Activated naive CD4-positive, alpha-beta T cell treated with anti-CD3 and anti-CD28 coated beads for 36 hours (primary cell): ENCODE measurements at places on chromosomes 2 and 18.

DNA sequence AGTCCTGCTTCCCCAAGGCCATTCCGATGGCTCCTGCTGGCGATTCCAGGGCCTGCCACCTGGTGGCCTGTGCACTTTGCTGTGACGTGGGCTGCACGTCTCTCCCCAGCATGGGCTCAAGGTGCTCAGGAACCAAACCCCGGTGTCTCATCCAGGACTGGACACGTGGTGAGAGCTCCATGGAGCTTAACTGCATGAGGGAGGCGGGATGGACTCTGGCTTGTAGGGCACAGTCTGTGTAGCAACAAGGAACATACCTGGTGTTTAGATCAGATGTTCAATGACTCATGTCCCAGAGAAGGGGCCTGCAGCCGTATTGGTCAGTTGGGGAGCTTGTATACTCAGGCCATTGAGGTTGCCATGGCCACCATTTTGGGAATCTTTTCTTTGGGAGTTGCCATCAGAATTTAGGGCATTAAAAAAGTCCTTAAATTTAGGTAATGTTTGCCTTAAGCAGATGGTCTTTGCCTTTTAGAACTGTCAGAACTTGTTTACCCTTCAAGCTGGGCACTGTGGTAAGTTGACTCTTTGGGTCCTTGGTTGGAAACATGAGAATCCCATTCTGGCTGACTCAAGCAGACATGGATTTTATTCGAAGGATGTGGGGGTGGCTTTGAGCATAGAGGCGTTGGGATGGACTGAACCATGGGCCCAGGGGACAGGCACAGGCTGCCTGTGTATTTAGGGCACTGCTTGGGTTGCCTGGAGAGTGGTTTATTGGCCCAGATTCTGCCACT is 21.0 kb downstream of the AGAP1 start:
- DNase-seq, result no peak

DNA sequence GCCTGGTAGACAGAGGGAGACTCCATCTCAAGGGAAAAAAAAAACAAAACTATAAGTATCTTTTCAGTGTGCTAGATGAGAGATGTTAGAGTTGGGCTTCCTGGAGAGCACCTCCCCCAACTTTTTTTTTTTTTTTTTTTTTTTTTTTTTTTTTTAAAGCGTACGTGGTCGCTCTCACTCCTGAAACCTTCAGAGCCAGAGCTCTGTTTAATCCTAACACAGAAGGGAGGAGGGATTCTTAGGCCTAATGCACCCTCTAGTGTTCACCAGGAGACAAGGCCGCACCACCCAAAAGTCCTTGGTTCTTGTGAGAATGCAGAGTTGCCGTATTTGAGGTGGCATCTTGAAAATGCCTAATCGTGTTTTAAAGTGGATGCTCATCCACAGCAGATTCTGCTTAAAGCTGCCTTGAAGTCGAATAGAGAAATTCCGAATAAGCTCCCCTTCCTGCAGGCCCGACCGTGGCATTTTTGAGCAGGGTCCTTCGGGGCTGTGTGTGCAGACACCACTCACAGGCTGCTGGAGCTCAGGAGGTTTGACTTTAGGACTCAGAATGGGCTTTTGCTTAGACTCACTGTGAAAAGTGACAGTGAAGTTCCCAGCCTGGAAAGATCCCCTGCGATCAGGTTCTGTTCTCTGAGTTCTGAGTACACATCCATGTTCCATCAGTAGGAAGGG is 252.6 kb downstream of the AGAP1 start:
- DNase-seq, result peak; percentile 75

DNA sequence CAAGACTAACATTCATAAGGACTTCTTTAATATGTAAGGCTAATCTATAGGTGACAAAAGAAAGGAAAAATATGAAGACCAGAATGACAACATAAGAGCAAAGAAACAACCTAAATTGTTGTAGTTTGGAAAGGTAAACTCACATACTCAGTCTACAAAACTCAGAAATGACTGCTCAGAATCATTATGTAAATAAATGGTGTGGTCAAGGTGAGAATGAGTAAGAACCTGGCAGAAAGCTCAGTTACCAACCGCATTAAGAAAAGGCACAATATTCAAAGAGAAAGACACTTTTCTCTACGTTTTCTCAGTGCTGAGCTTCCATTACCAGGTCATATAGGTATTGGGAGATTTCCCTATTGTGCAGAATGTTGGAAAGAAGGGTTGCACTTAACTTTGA is 15.8 kb downstream of the ATF2 start:
- no peak for DNase-seq

DNA sequence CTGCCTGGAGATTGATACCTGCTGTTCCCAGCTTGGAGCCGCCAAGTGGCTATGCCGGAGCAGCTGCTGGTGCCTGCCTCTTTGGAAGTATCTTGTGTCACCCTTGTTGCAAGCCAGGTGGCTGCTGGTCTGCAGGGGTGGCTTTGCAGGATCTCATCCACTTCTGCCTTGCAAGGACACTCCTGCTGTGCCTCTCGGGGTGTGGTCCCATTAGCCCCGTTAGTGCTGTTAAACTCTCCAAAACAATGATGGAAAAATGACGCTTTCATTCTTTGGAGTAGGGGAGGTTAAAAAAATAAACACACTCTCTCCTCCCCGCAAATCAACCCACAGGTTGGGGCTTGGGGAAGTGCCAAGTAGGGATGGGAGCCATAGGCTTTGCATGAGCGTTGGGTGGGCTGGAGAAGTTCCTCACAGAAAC is 352.8 kb downstream of the RNF144A start:
- DNase-seq, result no peak

DNA sequence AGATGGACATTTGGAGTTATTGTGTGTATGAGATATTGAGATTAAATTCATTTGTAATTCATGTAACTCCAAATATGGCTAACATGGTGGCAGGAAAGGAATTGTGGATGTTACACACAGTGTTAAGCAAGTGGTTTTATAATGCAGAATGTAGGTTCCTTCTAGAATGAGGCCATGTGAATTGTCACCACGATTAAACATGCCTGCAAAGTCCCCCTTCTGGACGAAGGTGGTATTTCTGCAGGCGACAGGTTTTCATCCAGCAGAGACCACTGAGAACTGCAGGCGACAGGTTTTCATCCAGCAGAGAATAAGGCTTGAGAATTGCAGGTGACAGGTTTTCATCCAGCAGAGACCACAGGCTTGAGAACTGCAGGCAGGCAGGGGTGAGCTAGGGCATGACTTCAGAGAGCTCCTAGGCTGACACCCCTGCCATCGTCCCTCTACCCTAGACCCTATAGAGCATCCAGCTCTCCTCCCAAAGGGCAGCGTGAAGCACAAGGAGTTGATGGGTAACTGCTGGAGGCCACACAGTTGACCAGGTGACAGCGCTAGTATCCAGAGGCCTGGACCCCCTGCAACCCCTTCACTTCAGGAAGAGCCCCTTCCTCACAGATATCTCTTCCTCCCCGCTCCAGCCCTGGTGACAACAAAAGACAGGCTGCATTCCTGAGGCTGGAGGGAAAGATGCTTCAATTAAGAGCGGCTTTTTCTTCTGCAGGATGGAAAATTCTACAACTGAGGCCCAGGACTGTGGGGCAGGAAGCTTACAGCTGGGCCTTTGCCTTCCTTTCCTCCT is 175.8 kb downstream of the LOXHD1 start:
- peak; percentile 68 for DNase-seq

- no peak for DNase-seq
These were observed 407.1 kb downstream of the CDH19 start for GRCh38 chr18:66196805-66197204.

DNA sequence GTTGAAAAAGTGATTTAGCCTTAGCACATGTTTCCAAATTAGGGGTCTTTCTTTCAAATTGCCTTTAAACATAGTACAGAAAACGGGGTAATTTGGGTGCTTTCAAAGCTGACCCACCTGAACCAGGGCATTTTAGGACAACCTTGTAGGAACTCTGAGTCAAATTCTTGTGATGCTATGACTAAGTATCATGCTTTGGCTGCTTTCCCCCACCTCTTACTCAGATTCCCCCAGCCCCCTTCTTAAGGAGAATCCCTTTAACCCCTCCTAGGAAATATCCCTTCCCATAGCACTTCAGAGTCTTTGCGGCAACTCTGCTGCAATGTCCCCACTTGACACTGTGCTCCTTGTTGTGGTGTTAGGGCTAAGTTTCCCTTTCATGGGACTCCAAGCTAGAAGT is 18.6 kb upstream of the KLF7 start:
- DNase-seq, result no peak

GRCh38 chr2:102707796-102708695 is 53.8 kb upstream of the TMEM182 start:
- no peak for DNase-seq

GRCh38 chr2:219560037-219560892 is 11.1 kb downstream of the OBSL1 start:
- DNase-seq, result no peak

GRCh38 chr2:121887513-121888188 is 132.2 kb downstream of the TSN start:
- DNase-seq, result no peak

DNA sequence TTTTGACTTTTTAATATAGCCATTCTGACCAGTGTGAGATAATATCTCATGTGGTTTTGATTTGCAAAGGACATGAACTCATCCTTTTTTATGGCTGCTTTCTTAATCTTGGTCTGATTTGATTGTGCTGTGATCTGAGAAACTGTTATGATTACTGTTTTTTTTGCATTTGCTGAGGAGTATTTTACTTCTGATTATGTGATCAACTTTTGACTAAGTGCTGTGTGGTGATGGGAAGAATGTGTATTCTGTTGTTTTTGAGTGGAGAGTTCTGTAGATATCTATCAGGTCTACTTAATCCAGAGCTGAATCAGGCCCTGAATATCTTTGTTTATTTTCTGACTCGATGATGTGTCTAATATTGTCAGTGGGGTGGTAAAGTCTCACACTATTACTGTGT is 16.8 kb downstream of the SP140L start:
- DNase-seq, result no peak

DNA sequence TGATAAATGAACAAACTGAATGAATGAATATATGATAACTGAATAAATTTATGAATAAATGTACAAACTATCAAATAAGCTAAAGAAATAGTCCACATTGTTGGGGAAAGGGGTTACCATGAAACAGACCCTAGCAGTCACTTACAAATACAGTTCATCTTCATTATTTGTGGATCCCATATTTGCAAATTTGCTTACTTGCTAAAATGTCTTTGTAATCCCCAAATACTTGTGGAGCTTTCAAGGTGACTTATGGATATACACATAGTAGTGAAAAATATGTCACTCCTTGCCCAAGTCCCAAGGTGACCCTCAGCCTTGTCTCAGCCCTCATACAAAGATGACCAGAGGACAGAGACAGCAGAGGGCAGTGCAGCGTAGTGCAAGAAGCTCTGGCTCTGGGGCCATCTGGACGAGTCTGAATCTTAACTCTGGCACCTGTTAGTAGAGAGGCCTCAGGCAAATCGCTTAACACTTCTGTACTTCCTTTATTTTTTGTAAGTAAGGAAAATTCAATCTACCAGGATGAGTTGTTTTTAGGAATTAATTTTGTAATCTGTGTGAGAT is 3.1 kb downstream of the PAIP2B start:
- peak; percentile 35 for DNase-seq
